ENCODE measurements at places on chromosomes 5 and 9. TPM values are rescaled to one million over a fixed set of nuclear protein-coding genes. Genes with fewer than 3 reads are reported as not detected.

LCN15 gene
- not detected for total RNA-seq

CAVIN4 gene
- total RNA-seq = 4.6 TPM

SHC3 gene
- total RNA-seq = 0.19 TPM

PFN3 gene
- not detected for total RNA-seq

CD72 gene
- not detected for total RNA-seq

TAS2R1 gene
- total RNA-seq = not detected

OTP gene
- total RNA-seq = not detected

RPP25L gene
- 14.4 TPM for total RNA-seq

FOXD4 gene
- 0.25 TPM for total RNA-seq

RAD17 gene
- 9.7 TPM for total RNA-seq

MSX2 gene
- not detected for total RNA-seq

CORO2A gene
- 2.6 TPM for total RNA-seq

APBA1 gene
- 33.0 TPM for total RNA-seq

SLC27A6 gene
- not detected for total RNA-seq
